Neural progenitor cell (in vitro differentiated cells): ENCODE measurements at places on chromosomes 16 and 17. TPM values are rescaled to one million over a fixed set of nuclear protein-coding genes. Genes with fewer than 3 reads are reported as not detected.

Gene SETD1A
- 3.2 and 5.8 TPM in 2 replicates for total RNA-seq

- peak; percentile 11 for DNase-seq
Measured at GRCh38 chr16:25709213-25709612, 17.5 kb downstream of the HS3ST4 start.

GRCh38 chr17:33137426-33137825 lies 145.8 kb downstream of the SPACA3 start:
- no peak for DNase-seq

DNA sequence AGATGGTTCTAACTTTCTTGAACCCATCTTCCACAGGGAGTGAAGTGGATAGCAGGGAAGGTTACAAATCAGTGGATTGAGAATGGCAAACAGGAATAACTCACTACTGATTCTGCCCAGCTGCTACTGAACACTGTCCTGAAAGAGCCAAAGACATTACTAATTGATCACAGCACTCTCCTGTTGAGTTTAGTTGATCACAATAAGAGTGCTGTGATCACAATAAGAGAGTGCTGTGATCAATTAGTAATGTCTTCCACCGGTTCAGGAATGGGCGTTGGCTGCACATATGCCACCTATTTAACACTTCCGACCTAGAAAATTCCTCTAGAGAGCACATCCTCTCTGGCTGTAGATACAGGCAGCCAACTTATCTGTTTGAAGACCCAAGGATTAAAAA lies 11.4 kb downstream of the CFAP97D1 start:
- peak; percentile 34 for DNase-seq

GRCh38 chr16:22073350-22073749 lies 19.0 kb upstream of the VWA3A start:
- DNase-seq, result no peak

- no peak for DNase-seq
Measured at GRCh38 chr17:60060474-60060873, 18.2 kb downstream of the HEATR6 start.

Gene TBC1D3K
- not detected in 2 replicates for total RNA-seq

GRCh38 chr16:84881702-84882521 lies 62.1 kb downstream of the CRISPLD2 start:
- DNase-seq, result no peak

Gene USP10
- total RNA-seq, result 117 and 130 TPM in 2 replicates

- no peak for DNase-seq
Measured at GRCh38 chr17:38617967-38618760, 12.4 kb upstream of the SRCIN1 start.

Gene CIITA
- total RNA-seq, result not detected in 2 replicates
